ENCODE measurements at places on chromosomes 3 and 15.

DNA sequence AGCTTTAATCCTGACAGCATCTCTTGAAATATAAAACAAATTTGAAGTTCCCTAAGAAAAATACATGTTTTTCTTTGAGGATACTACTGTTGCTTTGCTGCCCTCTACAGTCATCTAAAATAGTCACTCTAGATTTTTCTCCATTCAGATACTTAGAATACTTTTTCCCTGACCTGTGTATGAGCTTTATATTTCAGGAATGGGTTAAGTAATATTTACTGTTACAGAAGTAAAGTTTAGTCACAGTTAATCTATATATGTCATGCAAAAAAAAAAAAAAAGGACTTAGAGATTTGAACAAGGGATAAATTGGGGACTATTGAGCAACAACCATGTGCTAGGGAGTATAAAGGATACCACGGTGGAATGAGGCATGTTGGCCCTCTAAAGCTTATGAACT, 8.8 kb downstream of the NECTIN3 start:
- H3K27me3 ChIP-seq = no peaks in the 10 kb centered on the region
- H3K4me1 ChIP-seq = peaks cover 16% of the 10 kb centered on the region
- no peaks in the 10 kb centered on the region for H3K36me3 ChIP-seq
- H3K27ac ChIP-seq = no peak overlapping the region

GRCh38 chr3:168186293-168186983, 90.7 kb upstream of the GOLIM4 start:
- no peak overlapping the region for H3K27ac ChIP-seq
- no peaks in the 10 kb centered on the region for H3K36me3 ChIP-seq
- H3K27me3 ChIP-seq = no peaks in the 10 kb centered on the region
- H3K4me1 ChIP-seq = no peaks in the 10 kb centered on the region
- DNase-seq = no peak

DNA sequence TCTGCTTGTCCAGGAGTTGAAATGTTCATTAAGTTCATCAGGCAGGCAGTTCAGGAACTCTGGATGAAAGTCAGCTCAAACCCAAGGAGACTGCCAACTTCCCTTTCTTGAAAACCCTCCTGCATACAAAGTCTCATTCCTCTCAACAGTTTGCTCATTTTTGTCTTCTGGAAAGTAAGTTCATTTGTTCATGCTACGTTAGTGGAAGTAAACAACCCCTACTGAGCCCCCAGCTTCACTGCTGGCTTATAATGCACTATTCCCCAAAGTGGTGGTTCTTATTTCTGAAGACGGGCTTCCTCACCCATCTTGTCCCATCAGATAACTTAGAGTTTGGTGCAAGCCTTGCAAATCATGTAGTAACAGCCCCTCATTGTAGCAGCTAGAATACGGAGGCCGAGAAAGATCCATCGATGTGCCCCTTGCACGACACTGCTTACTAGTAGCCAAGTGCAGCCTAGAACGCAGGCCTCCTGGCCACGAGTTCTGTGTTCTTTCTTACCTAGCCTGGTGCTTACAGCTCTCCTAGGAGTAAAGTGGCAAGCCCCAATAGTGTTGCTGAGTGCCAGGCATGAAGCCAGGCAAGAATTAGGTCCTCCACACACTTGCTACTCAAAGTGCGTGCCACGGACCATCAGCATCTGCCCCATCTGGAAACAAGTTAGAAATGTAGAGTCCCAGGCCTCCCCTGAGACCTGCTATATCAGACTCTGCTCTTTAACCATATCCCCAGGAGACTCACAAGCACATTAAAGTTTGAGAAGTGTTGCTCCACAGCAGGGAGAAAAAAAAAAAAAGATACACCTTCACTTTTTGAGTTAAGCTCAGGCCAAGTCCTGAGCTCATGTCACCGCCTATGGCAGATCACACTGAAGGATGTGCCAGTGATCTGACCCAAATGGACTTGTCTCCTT, 82.5 kb downstream of the RFTN1 start:
- no peaks in the 10 kb centered on the region for H3K27me3 ChIP-seq
- DNase-seq = no peak
- H3K4me1 ChIP-seq = peaks cover 12% of the 10 kb centered on the region
- no peaks in the 10 kb centered on the region for H3K36me3 ChIP-seq
- H3K4me3 ChIP-seq = no peak overlapping the region
- H3K27ac ChIP-seq = no peak overlapping the region

GRCh38 chr3:4855676-4856075, 123.6 kb upstream of the BHLHE40 start:
- no peaks in the 10 kb centered on the region for H3K36me3 ChIP-seq
- H3K27ac ChIP-seq = no peak overlapping the region
- no peak overlapping the region for H3K4me3 ChIP-seq
- no peak for DNase-seq

DNA sequence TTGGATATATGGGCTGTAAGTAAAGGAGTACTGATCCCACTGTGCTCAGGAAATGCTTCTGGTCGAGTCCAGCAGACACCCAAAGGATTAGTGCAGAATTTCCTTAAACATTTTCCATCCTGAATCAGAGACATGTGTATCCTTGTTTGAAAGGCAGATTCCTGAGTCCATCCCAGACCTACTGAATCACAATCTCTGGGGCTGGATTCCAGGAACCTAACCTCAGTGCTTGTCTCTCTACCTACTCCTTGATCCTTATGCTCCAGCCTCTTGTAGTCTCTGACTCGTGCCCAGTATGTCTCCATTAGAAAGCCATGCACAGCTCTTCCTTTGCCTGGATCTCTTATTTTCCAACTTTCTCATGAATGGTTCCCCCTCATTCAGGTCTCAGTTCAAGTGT, 585.8 kb downstream of the NLGN1 start:
- no peak for DNase-seq
- H3K36me3 ChIP-seq = no peaks in the 10 kb centered on the region
- H3K27ac ChIP-seq = no peak overlapping the region
- no peak overlapping the region for H3K4me3 ChIP-seq

- no peak overlapping the region for H3K4me3 ChIP-seq
- DNase-seq = no peak
- H3K36me3 ChIP-seq = no peaks in the 10 kb centered on the region
Measured at GRCh38 chr3:183822631-183823030, 2.7 kb downstream of the MAP6D1 start.

- H3K4me1 ChIP-seq = peaks cover 11% of the 10 kb centered on the region
- no peak overlapping the region for H3K27ac ChIP-seq
- H3K36me3 ChIP-seq = no peaks in the 10 kb centered on the region
- H3K27me3 ChIP-seq = no peaks in the 10 kb centered on the region
- no peak overlapping the region for H3K4me3 ChIP-seq
Measured at GRCh38 chr3:170614214-170614966, 28.5 kb upstream of the SLC7A14 start.

GRCh38 chr3:108388136-108389132, 92.1 kb downstream of the HHLA2 start:
- H3K36me3 ChIP-seq = no peaks in the 10 kb centered on the region

DNA sequence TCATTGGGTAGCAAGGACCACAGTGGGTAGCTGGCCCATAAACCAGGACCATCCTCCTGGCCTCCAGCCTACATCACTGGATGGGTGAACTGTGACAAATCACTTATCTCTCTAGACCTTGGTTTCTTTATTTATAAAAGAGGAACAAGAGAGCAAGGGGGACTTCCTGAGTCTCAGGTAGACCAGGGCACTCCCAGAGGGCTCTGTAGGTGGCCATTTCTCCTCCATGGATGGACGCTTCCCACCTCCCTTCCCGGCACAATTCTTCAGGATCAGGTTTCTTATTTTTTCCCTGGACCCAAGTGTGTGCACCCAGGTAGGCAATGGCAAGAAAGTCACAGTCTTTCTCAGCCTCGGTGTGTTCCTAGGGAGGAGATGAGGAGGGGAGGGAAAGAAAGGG, 41.4 kb upstream of the SPATA12 start:
- H3K4me1 ChIP-seq = peaks cover 7% of the 10 kb centered on the region
- no peak for DNase-seq
- H3K36me3 ChIP-seq = no peaks in the 10 kb centered on the region
- no peak overlapping the region for H3K27ac ChIP-seq
- H3K27me3 ChIP-seq = no peaks in the 10 kb centered on the region
- H3K4me3 ChIP-seq = no peak overlapping the region

- peaks cover 7% of the 10 kb centered on the region for H3K4me1 ChIP-seq
- DNase-seq = no peak
- H3K27me3 ChIP-seq = no peaks in the 10 kb centered on the region
- no peak overlapping the region for H3K4me3 ChIP-seq
Measured at GRCh38 chr3:183249006-183249718, 3.9 kb upstream of the B3GNT5 start.

DNA sequence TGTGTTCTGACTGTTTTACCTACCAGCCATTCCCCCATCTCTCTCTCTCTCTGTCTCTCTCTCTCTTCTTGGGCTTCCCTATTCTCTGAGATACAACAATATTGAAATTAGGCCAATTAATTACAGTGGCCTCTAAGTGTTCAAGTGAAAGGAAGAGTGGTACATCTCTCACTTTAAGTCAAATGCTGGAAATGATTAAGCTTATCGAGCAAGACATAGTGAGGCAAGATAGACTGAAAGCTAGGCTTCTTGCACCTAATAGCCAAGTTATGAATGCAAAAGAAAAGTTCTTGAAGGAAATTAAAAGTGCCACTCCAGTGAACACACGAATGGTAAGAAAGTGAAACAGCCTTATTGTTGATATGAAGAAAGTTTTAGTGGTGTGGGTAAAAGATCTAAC, 21.3 kb downstream of the SNRK start:
- peaks cover 9% of the 10 kb centered on the region for H3K4me1 ChIP-seq
- peaks cover 23% of the 10 kb centered on the region for H3K36me3 ChIP-seq
- no peak for DNase-seq
- H3K4me3 ChIP-seq = no peak overlapping the region
- H3K27me3 ChIP-seq = no peaks in the 10 kb centered on the region
- no peak overlapping the region for H3K27ac ChIP-seq
